Lower lobe of right lung (tissue), 2 donors: ENCODE measurements at places on chromosomes 2 and 18. TPM values are rescaled to one million over a fixed set of nuclear protein-coding genes. Genes with fewer than 3 reads are reported as not detected.

DNA sequence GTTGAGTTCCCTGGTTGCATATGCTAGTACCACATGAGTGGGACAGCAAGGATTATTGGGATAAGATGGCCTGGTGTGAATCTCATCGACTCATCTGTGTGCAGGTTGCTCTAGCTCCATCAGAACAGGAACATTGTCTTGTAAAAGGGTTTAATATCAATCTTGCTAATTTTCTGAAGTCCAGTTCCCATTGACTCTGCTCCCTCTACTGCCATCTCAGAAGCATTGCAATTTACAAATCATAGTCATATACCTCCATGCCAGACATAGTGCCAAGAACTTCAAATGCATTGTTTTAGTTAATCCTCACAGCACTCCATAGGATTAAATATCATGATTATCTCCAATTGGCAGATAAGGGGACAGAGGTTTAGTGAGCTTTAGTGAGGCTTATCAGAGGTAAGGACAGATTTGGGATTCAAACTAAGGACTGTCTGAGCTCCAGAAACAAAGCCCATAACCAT is 4.8 kb upstream of the STAT4 start:
- H3K4me3 ChIP-seq, result no peak overlapping the region
- no peak for DNase-seq
- no peaks in the 10 kb centered on the region for H3K36me3 ChIP-seq
- no peak overlapping the region for H3K27ac ChIP-seq
- H3K4me1 ChIP-seq, result peaks cover 10% of the 10 kb centered on the region

The KLF7 gene
- 66.5 TPM for total RNA-seq

DNA sequence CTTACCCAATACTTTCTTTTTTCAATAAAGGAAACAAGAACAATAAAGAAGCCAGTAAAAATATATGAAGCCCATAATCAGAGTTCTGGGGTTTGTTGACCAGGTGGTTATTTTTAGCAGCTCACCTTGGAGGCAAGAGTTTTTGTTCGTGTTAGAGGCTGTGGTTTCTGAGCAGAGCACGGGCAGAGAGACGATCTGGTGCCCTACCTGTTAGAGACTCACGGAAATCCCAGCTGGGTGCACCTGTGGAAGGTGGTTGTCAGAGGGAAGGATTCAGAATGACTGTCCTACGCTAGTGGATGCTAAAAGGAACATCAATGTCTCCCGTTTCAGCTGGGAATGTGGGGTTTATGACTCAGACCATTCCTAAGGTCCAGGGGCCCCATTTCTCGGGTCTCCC is 87.6 kb downstream of the NRP2 start:
- no peaks in the 10 kb centered on the region for H3K27me3 ChIP-seq
- H3K27ac ChIP-seq, result peak overlapping the region; percentile 34
- H3K36me3 ChIP-seq, result peaks cover 13% of the 10 kb centered on the region

GRCh38 chr2:235733761-235734160 is 239.9 kb downstream of the AGAP1 start:
- H3K36me3 ChIP-seq, result no peaks in the 10 kb centered on the region
- no peaks in the 10 kb centered on the region for H3K4me1 ChIP-seq
- H3K27me3 ChIP-seq, result no peaks in the 10 kb centered on the region
- no peak for DNase-seq

- no peak overlapping the region for H3K4me3 ChIP-seq
- peaks cover 3% of the 10 kb centered on the region for H3K36me3 ChIP-seq
- H3K27me3 ChIP-seq, result no peaks in the 10 kb centered on the region
- DNase-seq, result no peak
- H3K4me1 ChIP-seq, result no peaks in the 10 kb centered on the region
Measured at GRCh38 chr2:36912695-36913094, 53.6 kb downstream of the STRN start.

GRCh38 chr2:44615950-44616518 is 254.3 kb downstream of the CAMKMT start:
- H3K27ac ChIP-seq, result no peak overlapping the region
- H3K27me3 ChIP-seq, result no peaks in the 10 kb centered on the region
- no peaks in the 10 kb centered on the region for H3K4me1 ChIP-seq
- no peaks in the 10 kb centered on the region for H3K36me3 ChIP-seq

DNA sequence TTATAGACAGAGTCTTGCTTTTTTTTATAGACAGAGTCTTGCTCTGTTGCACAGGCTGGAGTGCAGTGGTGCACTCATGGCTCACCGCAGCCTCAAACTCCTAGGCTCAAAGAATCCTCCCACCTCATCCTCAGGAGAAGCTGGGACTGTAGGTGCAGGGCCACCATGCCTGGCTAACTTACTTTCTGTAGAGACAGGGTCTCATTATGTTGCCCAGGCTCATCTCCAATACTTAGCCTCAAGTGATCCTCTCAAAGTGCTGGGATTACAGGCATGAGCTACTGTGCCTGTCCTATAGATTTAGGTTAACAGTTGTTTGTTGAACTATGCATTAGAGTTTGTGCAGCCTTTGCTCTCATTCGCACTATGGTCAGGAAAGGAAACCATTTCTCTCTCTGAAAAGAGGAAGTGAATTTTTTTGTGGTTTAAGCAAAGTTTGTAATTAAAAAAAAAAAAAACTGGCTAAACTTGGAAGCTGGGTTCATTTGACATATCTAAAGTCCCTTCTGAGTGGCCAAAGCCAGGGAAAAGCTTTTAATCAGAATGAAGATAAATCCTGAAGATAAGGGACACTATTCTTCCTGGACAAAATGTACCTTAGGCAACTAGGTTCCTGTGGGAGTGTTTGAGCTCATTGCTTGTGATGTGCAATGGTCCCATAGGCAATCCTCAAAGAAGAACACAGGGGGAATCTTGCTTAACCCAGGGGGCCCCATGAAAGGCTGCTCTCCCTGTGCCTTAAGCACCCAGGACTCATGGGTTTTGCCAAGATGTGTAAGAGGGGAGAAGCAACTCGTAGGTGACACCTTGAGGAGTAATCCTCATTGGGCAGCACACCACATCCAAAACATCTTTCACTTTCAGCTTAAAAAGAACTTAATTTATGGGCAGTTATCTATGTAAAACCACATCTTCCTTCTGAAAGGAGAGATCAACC is 201.7 kb downstream of the MREG start:
- no peaks in the 10 kb centered on the region for H3K27me3 ChIP-seq
- H3K27ac ChIP-seq, result peak overlapping the region; percentile 9
- H3K36me3 ChIP-seq, result no peaks in the 10 kb centered on the region
- H3K4me1 ChIP-seq, result peaks cover 14% of the 10 kb centered on the region

DNA sequence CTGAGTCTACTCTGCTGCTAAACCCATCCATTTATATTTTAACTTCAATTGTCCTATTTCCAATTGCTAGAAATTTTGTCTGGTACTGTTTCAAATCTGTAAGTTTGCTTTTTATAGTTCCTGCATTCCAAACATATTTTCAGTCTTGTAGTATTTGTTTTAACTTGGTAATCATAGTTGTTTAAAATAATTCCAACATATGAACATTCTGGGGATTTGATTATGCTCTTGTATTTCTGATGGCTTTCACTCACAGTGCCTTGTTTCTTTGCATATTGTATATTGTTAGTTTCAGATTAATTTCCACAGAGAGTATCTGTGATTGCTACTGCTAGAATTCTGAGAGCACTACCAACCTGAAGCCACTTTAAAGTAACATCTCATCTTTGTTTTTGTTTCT is 202.4 kb downstream of the ETAA1 start:
- H3K27me3 ChIP-seq, result no peaks in the 10 kb centered on the region
- H3K27ac ChIP-seq, result no peak overlapping the region
- H3K36me3 ChIP-seq, result no peaks in the 10 kb centered on the region
- no peaks in the 10 kb centered on the region for H3K4me1 ChIP-seq

DNA sequence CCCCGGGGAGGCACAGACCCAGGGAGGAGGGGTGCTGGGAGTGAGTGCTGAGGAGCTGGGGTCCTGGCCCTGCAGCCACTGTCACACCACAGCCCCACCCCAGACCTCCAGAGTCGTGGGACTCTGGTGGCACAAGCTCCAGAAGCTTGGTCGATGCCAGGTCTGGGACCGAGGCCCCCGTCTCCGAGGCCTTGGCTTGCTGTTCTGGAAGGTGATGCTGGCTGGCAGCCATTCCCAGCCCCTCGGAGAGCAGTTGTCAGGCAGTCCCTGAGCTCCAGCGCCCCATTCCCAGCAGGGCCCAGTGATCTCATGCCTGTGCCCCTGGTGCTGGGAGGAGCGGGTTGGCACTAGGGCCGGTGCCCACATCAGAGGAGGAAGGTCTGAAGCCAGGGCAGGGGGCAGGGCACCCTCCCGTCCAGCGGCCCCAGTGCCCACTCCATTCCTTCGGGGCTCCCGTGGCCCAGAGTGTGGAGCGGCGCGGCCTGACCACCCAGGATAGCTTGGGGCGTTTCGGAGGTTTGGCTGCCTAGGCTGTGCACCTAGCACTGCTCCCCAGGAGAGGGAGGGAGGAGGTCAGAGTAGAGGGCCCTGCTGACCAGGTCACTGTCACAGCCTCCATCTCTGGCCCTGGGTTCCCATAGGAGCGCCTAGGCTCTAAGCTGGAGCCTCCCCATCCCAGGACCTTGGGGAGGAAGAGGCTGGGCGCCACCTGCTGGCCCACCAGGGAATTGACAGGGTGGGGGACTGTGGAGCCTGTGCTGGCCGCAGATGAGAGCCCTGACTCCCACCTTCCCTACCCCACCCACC is 16.8 kb upstream of the ALPI start:
- H3K4me3 ChIP-seq, result no peak overlapping the region
- peaks cover 5% of the 10 kb centered on the region for H3K27me3 ChIP-seq
- peak; percentile 48 for DNase-seq
- no peaks in the 10 kb centered on the region for H3K36me3 ChIP-seq

- H3K27me3 ChIP-seq, result no peaks in the 10 kb centered on the region
- H3K4me3 ChIP-seq, result no peak overlapping the region
- H3K27ac ChIP-seq, result no peak overlapping the region
- H3K36me3 ChIP-seq, result no peaks in the 10 kb centered on the region
- peaks cover 6% of the 10 kb centered on the region for H3K4me1 ChIP-seq
- DNase-seq, result no peak
Measured at GRCh38 chr2:67616749-67617148, 219.6 kb downstream of the ETAA1 start.

The SPC25 gene
- 0.50 TPM for total RNA-seq

- H3K27ac ChIP-seq, result peak overlapping the region; percentile 64
- no peaks in the 10 kb centered on the region for H3K36me3 ChIP-seq
- peaks cover 7% of the 10 kb centered on the region for H3K4me1 ChIP-seq
- no peak overlapping the region for H3K4me3 ChIP-seq
Measured at GRCh38 chr2:3626812-3627499, 31.0 kb upstream of the ALLC start.

The RTP5 gene
- not detected for total RNA-seq

The QPCT gene
- 8.6 TPM for total RNA-seq

DNA sequence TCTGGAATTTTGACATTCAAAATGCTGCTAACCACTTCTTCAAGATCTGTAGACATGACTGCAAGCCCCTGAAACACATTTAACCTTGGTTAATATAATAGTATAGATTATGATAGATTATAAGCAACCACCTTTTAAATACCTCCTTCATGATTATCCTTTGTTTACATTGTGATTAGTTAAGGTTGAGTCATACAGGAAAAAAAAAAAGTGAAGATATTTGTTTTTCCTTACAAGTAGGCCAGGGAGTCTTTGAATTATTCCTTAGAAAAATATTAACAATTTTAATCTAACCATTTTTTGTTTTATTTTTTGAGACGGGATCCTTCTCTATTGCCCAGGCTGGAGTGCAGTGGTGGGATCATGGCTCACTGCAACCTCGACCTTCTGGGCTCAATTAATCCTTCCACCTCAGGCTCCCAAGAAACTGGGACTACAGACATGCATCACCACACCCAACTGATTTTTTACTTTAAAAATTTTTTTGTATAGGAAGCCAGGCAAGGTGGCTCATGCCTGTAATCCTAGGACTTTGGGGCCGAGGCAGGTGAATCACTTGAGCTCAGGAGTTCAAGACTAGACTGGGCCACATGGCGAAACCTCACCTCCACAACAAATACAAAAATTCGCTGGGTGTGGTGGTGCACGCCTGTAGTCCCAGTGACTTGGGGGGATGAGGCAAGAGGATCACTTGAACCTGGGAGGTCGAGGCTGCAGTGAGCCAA is 99.4 kb downstream of the SLC39A10 start:
- no peaks in the 10 kb centered on the region for H3K4me1 ChIP-seq
- DNase-seq, result no peak
- no peaks in the 10 kb centered on the region for H3K27me3 ChIP-seq
